ENCODE measurements at places on chromosomes 2 and 18.
A peak's percentile ranks its signal among the peaks of the same experiment; 100 is the strongest.

GRCh38 chr2:180411661-180412060 lies 404.6 kb upstream of the CWC22 start:
- peaks cover 20% of the 10 kb centered on the region for H3K4me1 ChIP-seq
- no peak overlapping the region for H3K27ac ChIP-seq
- H3K36me3 ChIP-seq, result no peaks in the 10 kb centered on the region
- H3K4me3 ChIP-seq, result no peak overlapping the region

GRCh38 chr2:159243529-159243928 lies 43.0 kb downstream of the WDSUB1 start:
- no peak overlapping the region for H3K4me3 ChIP-seq
- no peaks in the 10 kb centered on the region for H3K27me3 ChIP-seq
- H3K36me3 ChIP-seq, result peaks cover 79% of the 10 kb centered on the region
- no peaks in the 10 kb centered on the region for H3K4me1 ChIP-seq
- no peak for DNase-seq

DNA sequence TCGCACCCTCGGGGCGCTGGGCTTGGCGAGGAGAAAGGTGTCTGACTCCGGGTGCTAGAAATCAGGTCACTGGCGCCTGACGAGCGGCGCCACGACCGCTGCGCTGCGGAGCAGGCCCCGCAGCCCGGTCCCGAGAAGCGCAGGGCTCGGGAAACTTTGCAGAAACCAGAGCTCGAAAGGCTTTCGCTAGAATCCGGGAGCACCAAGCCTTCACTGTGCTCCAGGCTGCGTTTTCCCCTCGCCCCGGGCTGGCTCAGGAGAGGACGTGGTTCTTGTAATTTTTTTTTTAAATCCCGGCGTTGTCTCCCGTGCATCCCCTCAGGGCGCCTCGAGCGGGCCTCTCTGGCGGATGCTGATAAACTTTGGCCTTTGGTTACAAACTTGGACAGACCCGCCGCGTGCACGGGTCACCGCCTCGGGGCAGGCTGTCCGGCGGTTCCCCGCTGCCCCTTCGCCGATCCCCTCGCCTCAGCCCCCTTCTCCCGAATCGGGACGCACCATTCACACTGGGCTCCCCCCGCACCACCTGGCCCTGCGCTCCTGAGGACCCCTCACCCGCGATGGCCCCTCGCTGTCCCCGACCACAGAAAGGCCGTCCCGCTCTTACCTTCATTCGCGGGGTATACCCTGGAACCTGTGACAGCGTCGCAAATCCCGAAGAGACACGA lies 419 bp downstream of the EPHA4 start:
- peak overlapping the region; percentile 74 for H3K4me3 ChIP-seq
- DNase-seq, result no peak
- H3K27ac ChIP-seq, result peak overlapping the region; percentile 82
- H3K27me3 ChIP-seq, result peaks cover 28% of the 10 kb centered on the region
- H3K36me3 ChIP-seq, result no peaks in the 10 kb centered on the region

GRCh38 chr18:77560341-77560992 lies 310.8 kb downstream of the GALR1 start:
- no peak overlapping the region for H3K4me3 ChIP-seq
- H3K27me3 ChIP-seq, result no peaks in the 10 kb centered on the region
- no peaks in the 10 kb centered on the region for H3K4me1 ChIP-seq
- H3K36me3 ChIP-seq, result no peaks in the 10 kb centered on the region
- peak; percentile 31 for DNase-seq

- H3K4me3 ChIP-seq, result no peak overlapping the region
- no peaks in the 10 kb centered on the region for H3K27me3 ChIP-seq
- H3K36me3 ChIP-seq, result no peaks in the 10 kb centered on the region
- H3K4me1 ChIP-seq, result peaks cover 57% of the 10 kb centered on the region
- peak overlapping the region; percentile 85 for H3K27ac ChIP-seq
Measured at GRCh38 chr2:20604951-20605381, 45.9 kb downstream of the HS1BP3 start.

- H3K4me1 ChIP-seq, result no peaks in the 10 kb centered on the region
- H3K4me3 ChIP-seq, result no peak overlapping the region
- H3K27ac ChIP-seq, result no peak overlapping the region
- H3K36me3 ChIP-seq, result no peaks in the 10 kb centered on the region
Measured at GRCh38 chr2:51612387-51612786, 580.5 kb upstream of the NRXN1 start.

- no peaks in the 10 kb centered on the region for H3K4me1 ChIP-seq
- no peaks in the 10 kb centered on the region for H3K36me3 ChIP-seq
- no peak overlapping the region for H3K27ac ChIP-seq
- no peak overlapping the region for H3K4me3 ChIP-seq
- DNase-seq, result no peak
Measured at GRCh38 chr2:102313025-102313424, 1.7 kb downstream of the IL1RL1 start.

- H3K4me3 ChIP-seq, result no peak overlapping the region
- H3K27ac ChIP-seq, result peak overlapping the region; percentile 78
- H3K4me1 ChIP-seq, result peaks cover 75% of the 10 kb centered on the region
- H3K36me3 ChIP-seq, result no peaks in the 10 kb centered on the region
- no peaks in the 10 kb centered on the region for H3K27me3 ChIP-seq
- DNase-seq, result no peak
Measured at GRCh38 chr2:157790780-157791179, 85.3 kb downstream of the ACVR1 start.

GRCh38 chr2:30932870-30933269 lies 125.6 kb upstream of the CAPN13 start:
- H3K4me3 ChIP-seq, result no peak overlapping the region
- H3K27ac ChIP-seq, result no peak overlapping the region
- H3K4me1 ChIP-seq, result no peaks in the 10 kb centered on the region
- no peak for DNase-seq

DNA sequence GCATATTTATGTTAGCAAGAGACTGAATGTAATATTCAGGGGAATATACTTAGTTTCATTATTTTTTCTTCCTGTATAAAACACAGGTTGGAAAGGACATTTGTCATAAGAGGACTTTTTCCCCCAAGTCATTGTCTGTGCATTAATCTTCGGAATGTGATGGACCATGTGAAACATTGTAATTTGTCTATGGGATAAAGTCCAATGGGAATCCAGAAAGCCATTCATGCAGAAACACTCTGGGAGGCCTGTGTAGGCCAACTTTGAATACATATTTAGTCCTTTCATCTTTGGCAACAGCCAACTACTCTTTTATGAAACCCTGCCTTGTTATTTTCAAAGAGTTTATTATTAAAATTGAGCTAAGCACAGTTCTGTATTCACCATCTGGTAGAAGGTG lies 386.4 kb downstream of the PIK3C3 start:
- H3K36me3 ChIP-seq, result no peaks in the 10 kb centered on the region
- H3K4me3 ChIP-seq, result no peak overlapping the region

- H3K36me3 ChIP-seq, result no peaks in the 10 kb centered on the region
- peak overlapping the region; percentile 41 for H3K27ac ChIP-seq
- H3K4me1 ChIP-seq, result peaks cover 14% of the 10 kb centered on the region
- peak; percentile 97 for DNase-seq
Measured at GRCh38 chr2:43018179-43019024, 208.0 kb downstream of the ZFP36L2 start.

- no peak for DNase-seq
- H3K27me3 ChIP-seq, result no peaks in the 10 kb centered on the region
- H3K4me1 ChIP-seq, result no peaks in the 10 kb centered on the region
- no peaks in the 10 kb centered on the region for H3K36me3 ChIP-seq
- H3K27ac ChIP-seq, result no peak overlapping the region
Measured at GRCh38 chr18:28884304-28884703, 707.4 kb upstream of the CDH2 start.

GRCh38 chr18:48446582-48447225 lies 37.5 kb upstream of the ZBTB7C start:
- no peaks in the 10 kb centered on the region for H3K27me3 ChIP-seq
- H3K4me1 ChIP-seq, result peaks cover 28% of the 10 kb centered on the region
- H3K4me3 ChIP-seq, result no peak overlapping the region
- no peaks in the 10 kb centered on the region for H3K36me3 ChIP-seq

GRCh38 chr18:6764382-6764781 lies 34.9 kb downstream of the ARHGAP28 start:
- H3K27ac ChIP-seq, result no peak overlapping the region
- H3K4me3 ChIP-seq, result no peak overlapping the region
- H3K36me3 ChIP-seq, result no peaks in the 10 kb centered on the region
- no peaks in the 10 kb centered on the region for H3K4me1 ChIP-seq
- H3K27me3 ChIP-seq, result no peaks in the 10 kb centered on the region
- no peak for DNase-seq

- no peaks in the 10 kb centered on the region for H3K36me3 ChIP-seq
- H3K27me3 ChIP-seq, result no peaks in the 10 kb centered on the region
- no peaks in the 10 kb centered on the region for H3K4me1 ChIP-seq
- no peak overlapping the region for H3K27ac ChIP-seq
- no peak overlapping the region for H3K4me3 ChIP-seq
- no peak for DNase-seq
Measured at GRCh38 chr18:8882632-8883408, 177.5 kb downstream of the MTCL1 start.

GRCh38 chr2:24898122-24899109 lies 21.6 kb downstream of the ADCY3 start:
- no peak for DNase-seq
- no peak overlapping the region for H3K27ac ChIP-seq
- no peaks in the 10 kb centered on the region for H3K36me3 ChIP-seq
- H3K4me1 ChIP-seq, result no peaks in the 10 kb centered on the region
- no peaks in the 10 kb centered on the region for H3K27me3 ChIP-seq
- no peak overlapping the region for H3K4me3 ChIP-seq

DNA sequence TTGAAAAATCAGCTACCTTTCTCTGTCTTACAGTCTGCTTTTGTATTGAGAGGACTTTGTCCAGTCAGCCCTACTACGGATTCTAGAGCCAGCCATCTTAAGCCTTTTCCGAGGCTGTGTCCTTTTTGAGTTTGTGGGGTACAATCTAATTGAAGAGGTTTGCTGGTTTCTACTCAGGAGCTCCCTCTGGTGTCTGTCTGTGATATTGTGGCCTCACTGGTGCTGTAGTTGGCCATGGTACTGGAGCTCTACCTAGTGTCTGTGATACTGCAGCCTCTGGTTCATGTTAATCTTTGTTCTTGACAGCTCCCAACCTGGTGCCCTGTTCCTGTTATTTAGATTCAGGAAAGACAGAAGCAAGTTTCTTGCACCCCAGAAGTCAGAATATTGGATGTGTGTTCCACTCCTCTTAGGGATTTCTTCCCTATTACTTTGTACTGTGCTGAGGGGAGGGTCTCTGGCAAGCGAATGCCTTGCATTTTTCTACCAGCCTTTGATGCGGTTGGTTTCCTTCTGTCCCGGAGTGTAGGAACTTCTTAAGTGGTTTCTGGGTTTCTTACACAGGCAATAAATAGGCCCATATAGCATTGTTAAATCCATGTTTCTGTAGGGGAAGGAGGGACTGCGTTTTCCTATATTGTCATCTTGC lies 78.5 kb downstream of the ACSL3 start:
- H3K4me1 ChIP-seq, result peaks cover 12% of the 10 kb centered on the region
- DNase-seq, result no peak
- H3K27me3 ChIP-seq, result no peaks in the 10 kb centered on the region
- no peak overlapping the region for H3K4me3 ChIP-seq
- H3K36me3 ChIP-seq, result peaks cover 26% of the 10 kb centered on the region
- H3K27ac ChIP-seq, result no peak overlapping the region

DNA sequence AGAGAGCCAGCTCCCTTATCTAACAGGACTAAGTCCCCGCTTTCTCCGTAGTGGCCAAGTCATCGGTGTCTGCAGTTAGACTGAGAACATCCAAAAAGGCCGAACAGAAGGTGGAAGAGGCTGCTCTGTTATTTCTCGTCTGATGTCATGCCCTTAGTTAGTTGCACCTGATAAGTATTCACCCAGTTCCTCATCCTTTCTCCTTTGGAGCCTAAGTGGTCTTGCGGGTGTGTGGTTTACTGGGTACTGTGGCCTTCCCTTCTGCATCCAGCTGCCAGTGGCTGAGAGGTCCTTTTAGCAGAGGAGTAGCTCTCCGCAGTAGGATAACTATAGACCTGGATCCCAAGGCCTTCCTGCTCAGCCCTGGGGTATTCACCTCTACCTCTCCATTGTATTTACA lies 211.6 kb downstream of the BCL2 start:
- DNase-seq, result no peak
- no peaks in the 10 kb centered on the region for H3K36me3 ChIP-seq
- no peaks in the 10 kb centered on the region for H3K27me3 ChIP-seq
- peaks cover 14% of the 10 kb centered on the region for H3K4me1 ChIP-seq

GRCh38 chr2:40101131-40101575 lies 322.1 kb upstream of the THUMPD2 start:
- H3K4me1 ChIP-seq, result peaks cover 43% of the 10 kb centered on the region
- no peak for DNase-seq
- no peaks in the 10 kb centered on the region for H3K27me3 ChIP-seq

GRCh38 chr2:165016772-165017411 lies 61.6 kb upstream of the SLC38A11 start:
- no peak overlapping the region for H3K27ac ChIP-seq
- no peaks in the 10 kb centered on the region for H3K27me3 ChIP-seq
- peaks cover 4% of the 10 kb centered on the region for H3K4me1 ChIP-seq
- no peak for DNase-seq

DNA sequence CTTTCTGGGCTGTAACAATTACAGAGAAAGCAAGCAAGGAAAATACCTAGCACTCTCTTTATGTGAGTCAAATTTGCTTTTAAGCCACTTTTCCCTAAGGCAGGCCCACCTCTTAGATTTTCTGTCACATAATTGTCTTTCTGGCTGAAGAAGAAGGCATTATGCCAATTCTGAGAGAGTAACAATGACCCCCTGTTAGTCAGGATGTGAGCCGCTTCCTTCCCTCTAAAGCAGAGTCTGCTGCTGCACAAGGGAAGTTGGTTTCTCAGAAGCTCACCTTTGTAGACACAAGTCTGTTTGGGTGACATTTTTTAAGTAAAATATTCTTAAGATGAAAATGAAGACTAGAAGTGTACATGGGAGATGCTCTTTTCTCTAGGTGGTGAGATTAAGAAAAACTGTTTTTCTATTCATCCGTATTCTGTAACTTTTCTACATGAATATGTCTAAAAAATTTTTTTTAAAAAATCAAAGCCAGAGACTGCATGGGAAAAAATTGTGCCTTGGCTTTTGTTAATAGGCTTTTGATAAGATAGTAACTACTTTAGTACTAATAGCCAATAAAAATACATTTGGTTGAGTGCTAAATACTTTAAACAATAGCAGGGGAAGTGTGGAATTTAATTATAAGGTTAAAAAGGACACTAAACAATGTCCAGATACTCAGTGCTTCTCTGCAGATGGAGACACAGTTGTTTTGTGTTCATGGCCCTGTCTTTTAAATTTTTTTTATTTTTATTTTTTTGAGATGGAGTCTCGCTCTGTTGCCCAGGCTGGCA lies 33.4 kb upstream of the VPS54 start:
- no peaks in the 10 kb centered on the region for H3K4me1 ChIP-seq
- DNase-seq, result no peak
- no peaks in the 10 kb centered on the region for H3K27me3 ChIP-seq
- H3K27ac ChIP-seq, result peak overlapping the region; percentile 42

- no peaks in the 10 kb centered on the region for H3K27me3 ChIP-seq
- no peaks in the 10 kb centered on the region for H3K36me3 ChIP-seq
- DNase-seq, result no peak
- H3K27ac ChIP-seq, result no peak overlapping the region
- H3K4me3 ChIP-seq, result no peak overlapping the region
Measured at GRCh38 chr2:26480566-26481423, 2.9 kb upstream of the OTOF start.

- H3K4me3 ChIP-seq, result no peak overlapping the region
- H3K36me3 ChIP-seq, result no peaks in the 10 kb centered on the region
- H3K27me3 ChIP-seq, result no peaks in the 10 kb centered on the region
- H3K27ac ChIP-seq, result no peak overlapping the region
- peaks cover 7% of the 10 kb centered on the region for H3K4me1 ChIP-seq
Measured at GRCh38 chr2:188664951-188665595, 309.1 kb upstream of the COL3A1 start.

- peak overlapping the region; percentile 53 for H3K4me3 ChIP-seq
- no peaks in the 10 kb centered on the region for H3K36me3 ChIP-seq
- H3K27me3 ChIP-seq, result peaks cover 54% of the 10 kb centered on the region
- peaks cover 30% of the 10 kb centered on the region for H3K4me1 ChIP-seq
- no peak for DNase-seq
- H3K27ac ChIP-seq, result peak overlapping the region; percentile 35
Measured at GRCh38 chr2:176140513-176141317, 10.6 kb upstream of the HOXD4 start.
